Renal cortex interstitium (tissue), 15 donors: ENCODE measurements at places on chromosomes 2 and 18.

- DNase-seq = peak; percentile 76
Measured at GRCh38 chr2:237700512-237701032, 73.2 kb downstream of the LRRFIP1 start.

DNA sequence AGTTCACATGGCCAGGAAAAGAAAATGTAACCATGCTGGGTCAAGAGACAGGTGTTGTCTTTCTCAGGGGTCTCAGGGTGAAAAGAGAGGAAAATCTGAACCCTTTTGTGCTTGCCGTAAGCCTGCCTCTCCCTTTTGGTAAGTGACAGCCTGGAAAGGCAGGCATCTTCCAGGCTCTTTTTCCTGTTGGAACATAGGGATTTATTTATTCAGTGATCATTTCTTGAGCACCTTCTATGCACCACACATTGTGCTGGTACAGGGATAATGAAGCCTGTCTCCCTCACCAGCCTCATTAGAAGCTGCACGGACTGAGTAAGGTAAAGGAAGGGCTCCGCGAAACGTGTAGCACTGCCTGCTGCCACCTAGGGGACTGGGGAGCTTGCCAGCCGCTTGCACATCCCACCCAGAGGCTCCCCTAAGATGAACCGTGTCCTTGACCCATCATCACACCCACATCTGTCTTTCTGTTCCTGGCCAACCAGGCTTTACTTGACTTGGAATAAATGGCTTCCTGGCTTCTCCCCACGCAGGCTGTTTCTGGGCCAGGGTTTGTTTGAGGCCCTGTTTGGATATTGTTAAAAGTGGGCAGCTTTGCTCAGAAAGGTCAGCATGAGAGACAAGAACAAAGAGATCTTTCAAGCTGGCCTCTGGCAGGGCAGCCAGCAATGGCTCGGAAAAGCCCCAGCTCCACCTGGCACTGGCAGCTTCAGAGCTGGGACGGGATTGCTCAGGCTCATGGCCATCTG, 73.3 kb upstream of the MCFD2 start:
- DNase-seq = no peak

GRCh38 chr2:166451468-166451867, 42.6 kb downstream of the SCN7A start:
- DNase-seq = no peak

DNA sequence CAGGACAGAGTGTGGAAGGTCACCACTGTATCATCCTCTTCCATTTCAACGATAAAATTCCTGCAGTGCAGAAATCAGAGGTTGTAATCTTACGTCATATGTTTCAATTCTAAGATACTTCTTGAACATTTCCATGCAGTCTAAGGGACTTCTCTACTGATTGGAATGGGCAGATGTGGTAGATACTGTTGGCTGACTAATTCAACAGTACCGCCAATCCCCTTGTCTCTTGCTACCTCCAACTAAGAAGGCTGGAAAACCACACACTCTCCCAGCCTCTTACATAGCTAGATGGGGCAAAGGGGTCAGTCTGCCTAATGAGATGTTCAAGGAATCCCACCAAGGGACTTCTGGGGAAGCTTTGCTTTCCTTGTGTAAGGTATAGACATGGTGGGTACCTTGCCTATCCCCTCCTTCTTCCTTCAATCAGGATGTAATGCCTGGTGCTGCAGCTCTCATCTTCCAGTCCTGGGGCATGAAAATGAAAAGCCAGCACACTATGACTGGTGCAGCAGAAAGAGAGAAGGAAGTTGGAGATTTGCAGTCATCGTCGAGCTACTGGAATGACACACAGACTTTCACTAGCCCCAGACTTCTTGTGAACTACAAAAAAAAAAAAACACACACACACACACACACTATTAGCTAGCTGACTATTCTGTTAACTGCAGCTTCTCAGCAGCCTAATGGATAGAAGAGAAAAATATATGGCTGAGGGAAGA, 84.1 kb downstream of the ALPK2 start:
- DNase-seq = no peak

- no peak for DNase-seq
Measured at GRCh38 chr2:105388971-105389381, 9.9 kb downstream of the FHL2 start.

DNA sequence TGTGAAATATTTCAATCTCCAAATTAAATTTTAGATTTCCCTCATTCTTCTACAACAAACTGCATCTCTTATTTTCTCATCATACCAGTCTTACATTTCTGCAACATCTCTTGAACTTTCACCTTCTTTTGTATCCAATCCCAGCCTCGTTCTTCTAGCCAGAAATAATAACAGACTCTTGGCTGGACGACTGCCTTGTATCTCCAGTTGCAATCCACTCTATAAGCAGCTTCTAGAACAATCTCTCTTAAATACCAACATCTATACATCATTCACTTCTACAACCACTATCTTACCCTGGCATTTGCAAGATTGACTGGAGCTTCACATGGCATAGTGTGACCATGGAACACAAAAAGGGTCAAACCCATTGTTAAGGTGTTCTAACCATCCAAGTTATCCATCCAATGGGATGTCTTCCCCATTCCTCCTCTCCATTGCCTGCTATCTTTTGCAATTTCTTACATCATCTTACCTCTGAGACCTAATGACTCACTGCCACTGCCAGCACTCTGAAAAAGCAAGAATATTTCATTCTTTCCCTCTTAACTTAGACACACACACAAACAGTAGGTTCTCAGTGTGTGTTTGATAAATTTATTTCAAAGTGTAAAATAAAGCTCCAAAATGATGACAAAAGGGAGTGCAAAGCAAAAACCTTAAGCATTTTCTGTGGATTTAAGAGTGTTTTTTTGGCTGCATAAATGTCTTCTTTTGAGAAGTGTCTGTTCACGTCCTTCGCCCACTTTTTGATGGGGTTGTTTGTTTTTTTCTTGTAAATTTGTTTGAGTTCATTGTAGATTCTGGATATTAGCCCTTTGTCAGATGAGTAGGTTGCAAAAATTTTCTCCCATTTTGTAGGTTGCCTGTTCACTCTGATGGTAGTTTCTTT, 145.6 kb downstream of the METTL4 start:
- DNase-seq = no peak

- no peak for DNase-seq
Measured at GRCh38 chr2:53233759-53234547, 533.7 kb upstream of the CHAC2 start.
